ENCODE measurements at places on chromosomes 4 and X.

GRCh38 chrX:13081395-13082205 is 37.2 kb upstream of the FAM9C start:
- no peak for DNase-seq

GRCh38 chr4:24179201-24179840 is 289.5 kb upstream of the PPARGC1A start:
- no peak for DNase-seq

DNA sequence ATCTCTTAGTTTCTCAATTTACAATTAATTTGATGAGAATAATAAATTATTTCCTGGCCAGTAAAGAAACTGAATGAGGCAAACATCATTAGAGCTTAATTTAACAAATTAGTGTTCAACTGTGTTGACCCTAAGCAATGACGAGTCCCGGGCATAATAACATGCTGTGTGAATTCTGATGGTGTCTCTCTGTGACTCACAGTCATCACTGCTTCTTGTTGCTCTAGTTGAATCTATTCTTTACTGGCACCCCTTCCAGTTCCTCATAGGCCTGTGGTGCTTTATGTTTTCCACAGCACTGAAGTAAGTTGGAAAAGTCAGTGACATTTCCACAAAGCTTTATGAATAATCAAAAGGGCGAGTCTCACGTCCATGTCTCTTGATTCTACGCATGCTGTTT is 57.7 kb upstream of the SLC7A11 start:
- no peak for DNase-seq

- DNase-seq = no peak
Observed at GRCh38 chrX:110786486-110786885, 9.1 kb downstream of the CHRDL1 start.

DNA sequence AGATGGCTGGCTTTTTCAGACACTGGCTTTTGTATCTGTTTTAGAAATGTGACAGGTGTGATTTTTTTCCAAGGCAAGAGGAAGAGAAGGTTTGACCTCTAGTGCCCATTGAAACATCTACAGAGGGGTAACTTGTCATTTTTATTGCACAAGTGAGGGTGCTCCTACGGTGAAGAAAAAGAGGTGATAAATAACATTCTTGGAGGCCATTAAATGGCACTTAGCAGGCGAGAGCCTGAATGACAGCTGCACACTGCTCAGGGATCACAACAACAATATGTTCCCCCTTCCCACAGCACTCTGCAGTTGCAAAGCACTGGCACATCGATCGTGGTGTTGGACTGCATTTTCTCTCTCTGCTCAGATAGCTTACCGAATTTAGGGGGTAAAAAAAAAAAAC is 22.9 kb downstream of the FAM184B start:
- DNase-seq = no peak

DNA sequence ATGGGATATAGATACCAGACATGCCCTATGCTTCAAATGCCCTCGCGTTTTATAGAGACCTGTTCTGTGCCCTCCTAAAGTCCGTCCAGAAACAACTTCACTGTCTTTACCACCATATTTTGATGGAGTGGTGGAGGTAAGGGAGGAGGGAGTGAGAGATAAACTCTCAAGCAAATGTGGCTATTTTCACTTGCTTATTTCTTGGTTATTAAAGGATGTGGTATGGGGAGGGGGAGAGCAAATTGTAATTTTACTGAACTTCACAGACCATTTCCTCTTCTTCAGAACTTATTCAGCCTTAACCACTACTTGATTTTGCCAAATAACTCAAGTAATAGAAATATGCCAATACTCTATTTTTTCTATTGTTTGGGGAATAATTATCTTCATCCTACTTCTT is 31.5 kb downstream of the GPR174 start:
- no peak for DNase-seq

DNA sequence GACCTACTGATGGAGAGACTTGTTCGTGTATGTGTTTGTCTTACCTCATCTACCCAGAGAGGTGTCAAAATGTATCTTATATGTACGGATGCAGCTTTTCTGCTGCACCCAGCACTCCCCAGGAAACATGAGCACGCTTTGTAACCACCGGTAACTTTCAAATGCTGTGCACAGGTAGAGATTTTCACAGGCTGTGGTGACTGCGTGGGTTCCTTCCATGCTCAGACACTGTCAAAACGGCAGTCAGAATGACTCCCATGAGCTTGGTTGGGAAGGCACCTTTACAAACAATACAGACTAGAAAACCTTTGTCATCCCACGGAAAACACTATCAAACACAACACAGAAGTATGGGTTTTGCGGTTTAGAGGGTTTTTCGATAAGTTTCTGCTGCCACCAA is 28.2 kb downstream of the F11 start:
- no peak for DNase-seq

DNA sequence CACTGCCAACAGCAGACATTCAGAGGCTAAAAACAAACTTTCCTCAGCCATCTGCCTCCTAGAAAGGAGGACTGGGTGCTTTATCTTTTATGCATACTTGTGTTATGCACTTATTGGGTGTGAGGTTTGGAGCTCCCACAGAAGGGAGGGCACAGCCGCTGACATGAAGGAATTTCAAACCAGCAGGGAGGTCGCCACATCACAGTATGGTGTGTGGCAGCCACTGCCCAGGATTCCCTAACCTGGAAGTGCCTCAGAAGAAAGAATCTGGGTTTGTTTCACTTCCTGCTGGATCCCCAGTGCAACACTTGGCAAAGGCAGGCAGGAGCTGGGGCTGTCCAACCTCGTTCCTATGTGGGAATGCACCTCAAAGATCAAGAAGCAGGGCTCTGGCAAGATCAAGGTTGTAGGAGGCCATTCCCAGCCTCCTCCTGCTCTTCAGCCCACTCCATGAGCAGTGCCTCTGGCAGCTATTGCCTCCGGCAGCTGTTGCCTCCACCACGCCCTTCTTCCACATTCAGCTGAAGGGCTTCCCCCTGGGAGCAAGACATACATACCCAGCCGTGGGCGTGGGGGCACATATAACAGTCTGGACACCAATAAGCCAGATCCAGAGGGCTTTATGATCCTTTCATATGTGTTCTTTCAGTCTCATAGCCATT is 109.0 kb upstream of the MAMLD1 start:
- DNase-seq = no peak

- DNase-seq = no peak
Observed at GRCh38 chrX:155144926-155145325, 71.3 kb upstream of the VBP1 start.

DNA sequence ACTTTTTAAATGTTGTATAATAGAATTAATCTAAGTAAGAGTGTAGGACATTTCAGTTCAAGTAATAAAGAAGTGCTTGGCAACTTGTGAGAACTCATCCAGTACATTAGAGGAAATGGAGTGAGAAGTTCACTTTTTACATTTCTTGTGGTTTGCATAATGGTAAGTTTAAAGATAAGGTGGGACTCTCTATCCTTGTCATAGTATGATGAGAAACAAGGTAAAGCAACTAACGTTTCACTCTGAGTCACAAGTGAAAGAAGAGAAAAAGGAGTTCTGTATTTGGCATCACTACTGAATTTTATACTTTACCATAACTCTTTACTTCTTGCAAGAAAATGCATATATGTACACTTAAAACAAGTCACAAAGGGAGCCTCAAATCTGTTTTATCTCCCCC is 219.4 kb downstream of the SLC4A4 start:
- no peak for DNase-seq

DNA sequence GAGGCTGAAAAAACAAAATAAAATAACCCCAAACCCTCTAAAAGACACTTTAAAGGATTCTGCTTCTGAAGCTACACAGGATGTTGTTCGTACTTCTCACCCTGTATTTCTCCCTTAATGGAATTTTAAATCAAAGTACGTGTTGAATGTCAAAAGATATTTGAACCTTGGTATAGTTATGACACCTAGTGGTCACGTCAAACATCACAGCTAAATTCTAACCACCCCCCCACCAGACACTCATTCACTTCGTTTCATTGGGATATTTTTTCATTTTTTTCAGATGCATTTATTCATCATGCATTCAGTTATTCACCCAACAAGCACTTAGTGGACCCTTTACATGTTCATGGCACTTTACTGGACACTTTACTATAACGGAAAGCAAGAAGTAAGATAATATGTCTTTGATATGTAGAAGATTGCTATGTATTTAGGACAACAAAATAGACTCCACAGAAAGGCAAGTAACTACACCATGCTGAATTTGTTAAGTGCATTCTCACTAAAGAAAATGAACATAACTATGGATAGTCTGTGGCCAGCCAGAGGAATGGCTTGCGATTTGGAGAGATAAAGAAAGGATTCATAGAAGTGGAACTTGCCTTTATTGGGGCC is 62.5 kb upstream of the GPR174 start:
- DNase-seq = no peak
